ENCODE measurements at places on chromosomes 5 and 9.
A peak's percentile ranks its signal among the peaks of the same experiment; 100 is the strongest.

- DNase-seq = no peak
Measured at GRCh38 chr5:8944005-8944404, 601.9 kb downstream of the SEMA5A start.

DNA sequence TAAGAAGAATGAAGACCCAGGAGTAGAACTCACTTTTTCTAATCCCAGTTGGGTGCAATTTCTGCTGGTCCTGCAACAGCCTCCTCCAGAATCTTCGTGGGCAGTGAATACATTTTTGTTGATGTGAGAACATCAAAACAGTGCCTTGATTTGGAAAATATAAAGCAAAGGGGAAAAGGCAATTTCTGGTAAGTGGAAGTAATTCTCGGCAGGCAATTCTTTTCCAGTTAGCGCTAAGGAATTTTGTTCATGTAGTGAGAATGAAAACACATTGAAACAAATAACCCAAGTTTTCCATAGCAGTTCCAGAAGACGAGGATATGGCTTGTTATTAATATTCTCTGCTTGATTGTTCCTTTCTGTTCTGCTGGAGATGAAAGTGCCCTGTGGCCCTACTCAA is 178.7 kb downstream of the SPATA31D1 start:
- DNase-seq = no peak

DNA sequence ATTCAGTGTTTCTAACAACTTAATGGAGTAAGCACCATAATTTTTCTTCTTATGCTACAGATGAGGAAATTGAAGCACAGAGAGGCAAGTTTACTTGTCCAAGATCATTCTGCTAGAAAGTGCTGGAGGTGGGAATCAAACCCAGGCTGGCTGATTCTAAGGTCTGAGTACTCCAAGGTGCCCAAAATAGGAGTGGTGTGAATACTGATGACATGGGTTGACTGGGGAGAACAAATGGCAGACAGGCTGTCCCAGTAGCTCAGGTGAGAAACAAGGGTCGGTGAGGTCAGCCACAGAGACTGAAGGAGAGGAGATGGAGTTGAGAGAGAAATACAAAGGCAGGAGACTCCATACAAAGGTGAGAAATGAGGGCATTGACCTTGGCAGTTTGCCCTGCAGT is 144.5 kb upstream of the EGFLAM start:
- no peak for DNase-seq

- DNase-seq = no peak
Measured at GRCh38 chr5:88115211-88115610, 153.4 kb downstream of the TMEM161B start.

DNA sequence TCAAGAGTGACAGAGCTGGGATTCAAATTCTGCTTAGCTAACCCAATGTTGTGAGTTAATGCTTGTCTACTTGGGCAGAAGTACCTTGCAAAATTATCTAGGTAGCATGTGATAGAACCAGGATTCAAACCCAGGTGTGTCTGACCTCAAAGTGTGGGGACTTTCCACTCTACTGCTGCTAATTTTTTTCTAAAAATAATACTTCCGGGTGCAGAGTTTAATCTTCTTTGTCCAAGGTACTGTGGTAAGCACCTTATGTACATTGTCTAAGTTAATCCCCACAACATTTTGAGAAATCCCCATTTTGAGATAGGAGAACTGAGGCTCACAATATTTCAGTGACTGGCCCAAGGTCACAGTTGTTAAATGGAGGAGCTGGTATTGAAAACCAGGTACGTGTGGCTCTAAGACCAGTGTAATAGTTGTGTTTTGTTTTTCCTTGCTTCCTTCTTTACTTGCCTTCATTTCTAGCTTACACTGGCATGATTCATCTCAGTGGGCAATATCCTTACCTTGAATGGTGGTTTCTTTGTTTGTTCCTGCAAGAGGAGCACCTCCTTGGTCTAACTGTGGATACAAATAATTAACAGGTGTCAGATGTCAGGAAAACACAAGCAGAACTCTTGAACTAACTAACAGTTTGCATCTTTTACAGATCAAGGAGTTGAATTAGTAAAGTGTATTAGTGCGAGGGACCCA is 7.5 kb downstream of the ALDOB start:
- no peak for DNase-seq

DNA sequence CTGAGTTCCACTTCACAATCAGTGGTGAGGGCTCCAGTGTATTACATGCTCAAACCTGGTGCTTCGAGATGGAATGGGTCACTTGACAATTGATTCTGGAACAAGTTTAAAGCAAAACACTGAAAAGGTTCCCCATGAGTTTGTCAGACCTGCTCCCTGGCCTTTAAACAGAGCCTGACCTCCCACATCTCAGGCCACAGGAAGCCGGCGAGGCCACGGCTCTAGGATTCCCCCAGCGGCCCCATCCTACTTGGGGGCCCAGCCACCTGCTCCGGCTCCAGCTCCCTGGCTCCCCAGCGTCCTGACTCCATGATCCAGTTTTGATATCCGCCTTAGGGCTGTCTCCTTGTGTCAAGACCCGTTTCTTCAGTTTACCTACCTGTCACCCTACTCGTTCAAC is 62.0 kb downstream of the TTLL11 start:
- no peak for DNase-seq

DNA sequence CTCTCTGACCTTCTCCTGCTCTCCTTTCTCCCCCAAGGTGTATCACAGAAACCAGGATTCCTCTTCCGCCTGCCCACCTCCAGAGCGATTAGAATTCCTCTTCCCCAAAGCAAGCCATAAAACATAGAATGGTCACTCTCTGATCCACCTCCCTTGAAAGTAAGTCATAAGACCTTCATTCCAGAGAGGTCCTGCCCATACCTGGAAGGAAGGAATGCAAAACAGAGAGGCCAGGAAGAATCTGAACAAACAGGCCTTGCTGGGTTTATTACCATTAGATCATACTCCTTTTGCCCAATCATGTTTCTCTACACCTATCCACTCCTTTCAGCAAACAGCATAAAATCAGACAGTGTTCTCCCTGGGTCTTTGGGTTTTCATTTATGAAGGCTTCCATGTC is 21.0 kb downstream of the CDKL3 start:
- DNase-seq = peak; percentile 96

DNA sequence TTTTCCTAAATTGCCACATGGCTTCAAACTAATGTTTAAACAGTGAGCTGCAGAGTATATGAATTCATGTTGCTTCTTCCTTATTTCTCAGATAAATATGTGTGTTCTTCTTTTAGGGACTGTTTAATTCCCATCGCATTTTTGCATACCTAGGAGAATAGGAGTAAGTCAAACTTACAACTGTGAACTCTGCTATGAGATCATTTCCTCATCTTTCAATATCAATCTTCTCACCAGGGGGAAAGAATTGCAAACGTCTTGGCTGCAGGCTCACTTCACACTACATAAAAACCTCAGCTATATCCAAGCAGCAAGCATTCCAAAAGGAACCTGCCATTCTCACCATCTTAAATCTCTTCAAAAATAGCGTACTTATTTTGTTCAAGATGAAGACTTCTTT is 271.0 kb downstream of the DNAH5 start:
- DNase-seq = no peak

DNA sequence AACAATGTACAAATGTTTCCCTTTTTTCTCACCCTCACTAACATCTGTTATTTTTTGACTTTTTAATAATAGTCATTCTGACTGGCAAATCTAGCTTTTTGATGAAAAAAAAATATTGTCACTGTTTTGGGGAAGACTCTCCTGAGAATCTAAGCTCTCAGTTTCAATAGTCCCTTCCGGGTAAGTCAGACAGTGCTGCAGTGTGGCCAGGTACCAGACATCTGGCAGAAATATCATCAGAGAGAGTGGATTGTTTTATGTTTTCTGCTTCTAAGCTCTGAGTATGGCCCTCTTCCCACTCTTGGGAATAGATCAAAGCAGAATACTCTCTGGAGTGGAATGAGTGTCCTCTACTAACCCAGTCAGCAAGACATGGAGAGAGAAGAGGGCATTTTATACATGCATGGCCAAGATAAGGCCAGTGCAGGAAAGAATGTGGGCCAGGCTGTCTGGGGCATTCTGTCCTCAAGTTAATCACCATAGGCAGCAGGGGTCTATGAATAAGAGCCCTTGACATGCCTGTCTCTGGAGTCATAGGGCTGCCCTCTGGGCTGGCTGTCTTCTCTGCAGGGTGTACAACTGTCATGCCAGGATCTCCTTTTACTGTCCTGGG is 38.5 kb upstream of the OR2S2 start:
- DNase-seq = peak; percentile 94

GRCh38 chr5:155485386-155485785 is 471.8 kb downstream of the KIF4B start:
- peak; percentile 22 for DNase-seq

DNA sequence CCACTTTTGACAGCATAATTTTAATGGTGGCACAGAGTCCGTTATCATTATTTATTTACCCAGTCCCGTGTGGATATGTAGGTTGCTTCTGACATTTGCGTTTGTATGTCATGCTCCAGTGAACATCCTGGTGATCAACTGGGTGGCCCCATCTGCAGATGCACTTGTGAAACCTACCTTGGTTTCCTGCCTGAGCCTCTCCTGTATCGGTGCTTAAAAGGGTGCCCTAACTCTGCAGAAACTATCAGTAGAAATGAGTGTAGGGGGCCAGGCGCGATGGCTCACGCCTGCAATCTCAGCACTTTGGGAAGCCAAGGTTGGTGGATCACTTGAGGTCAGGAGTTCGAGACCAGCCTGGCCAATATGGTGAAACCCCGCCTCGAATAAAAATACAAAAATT is 92.1 kb upstream of the IER5L start:
- DNase-seq = no peak

DNA sequence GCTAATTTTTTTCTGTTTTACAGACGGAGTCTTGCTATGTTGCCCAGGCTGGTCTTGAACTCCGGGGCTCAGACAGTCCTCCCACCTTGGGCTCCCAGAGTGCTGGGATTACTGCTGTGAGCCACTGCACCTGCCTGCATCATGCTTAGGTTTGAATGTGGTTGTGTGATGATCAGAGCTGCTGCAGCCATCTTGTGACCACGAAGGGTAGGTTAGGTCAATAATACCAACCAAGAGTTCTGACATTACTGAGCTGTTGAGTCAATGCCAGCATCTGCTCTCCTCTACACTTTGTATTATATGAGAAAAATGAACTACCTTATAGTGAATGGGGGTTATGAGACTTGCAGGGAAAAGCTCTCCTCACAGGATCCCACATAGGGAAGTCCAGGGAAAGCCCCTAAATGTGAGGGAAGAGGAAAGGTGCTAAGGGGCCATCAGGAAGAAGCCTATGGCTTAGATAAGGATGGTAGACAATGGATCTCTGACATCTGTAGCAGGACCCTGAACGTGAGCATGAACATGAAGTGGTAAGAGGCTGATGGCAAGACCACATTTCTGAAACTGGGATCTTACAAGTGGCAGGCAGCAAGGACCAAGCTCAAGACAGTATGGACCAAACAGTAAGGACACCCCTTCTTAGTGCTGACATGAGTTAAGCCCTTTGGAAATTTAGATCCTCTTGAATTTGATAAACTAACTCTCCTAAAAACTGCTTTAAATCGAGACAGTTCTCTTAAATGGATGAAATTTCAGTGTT is 75.7 kb upstream of the ZNF169 start:
- no peak for DNase-seq

DNA sequence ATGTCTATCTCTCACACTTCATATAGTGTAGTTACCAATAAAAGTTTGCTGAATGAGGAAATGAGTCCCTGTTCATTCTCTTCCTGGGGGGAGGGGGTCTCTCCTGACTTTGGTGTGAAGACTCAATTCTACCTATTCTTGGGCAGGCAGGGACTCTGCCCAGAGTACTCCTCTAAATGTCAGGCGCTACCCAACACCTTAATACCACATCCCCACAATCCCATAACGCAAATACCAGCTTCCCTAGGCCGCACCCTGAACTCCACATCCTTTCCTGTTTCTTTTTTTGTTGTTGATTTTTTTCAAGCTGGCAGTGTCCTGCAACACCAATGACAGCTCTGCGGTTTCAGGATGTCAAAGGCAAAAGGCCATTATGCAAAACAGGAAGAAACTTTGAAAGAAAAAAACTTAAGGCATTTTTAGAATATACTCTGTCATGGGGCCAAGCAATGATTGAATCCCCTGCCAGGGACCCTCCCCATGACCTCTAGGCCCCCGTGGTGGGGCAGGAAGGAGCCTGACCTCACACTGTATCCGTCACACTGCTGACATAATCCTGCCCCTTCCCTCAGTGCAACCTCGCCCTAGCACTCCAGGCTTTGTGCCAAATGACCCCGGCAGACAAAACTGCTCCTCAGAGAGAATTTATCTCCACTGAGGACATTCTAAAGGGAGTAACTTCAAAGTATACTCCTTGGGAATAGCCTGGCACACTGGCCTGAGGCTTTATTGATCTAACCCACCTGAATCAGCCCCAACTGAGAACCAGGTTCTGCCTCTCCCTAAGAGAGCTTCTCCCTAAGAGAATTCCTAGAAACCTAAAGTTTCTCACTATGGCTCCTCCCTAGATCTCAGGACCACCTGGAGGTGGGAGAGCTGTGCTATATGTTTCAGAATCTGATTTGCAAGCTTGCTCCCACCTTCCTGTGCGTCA is 8.0 kb downstream of the B4GALT1 start:
- DNase-seq = peak; percentile 23

DNA sequence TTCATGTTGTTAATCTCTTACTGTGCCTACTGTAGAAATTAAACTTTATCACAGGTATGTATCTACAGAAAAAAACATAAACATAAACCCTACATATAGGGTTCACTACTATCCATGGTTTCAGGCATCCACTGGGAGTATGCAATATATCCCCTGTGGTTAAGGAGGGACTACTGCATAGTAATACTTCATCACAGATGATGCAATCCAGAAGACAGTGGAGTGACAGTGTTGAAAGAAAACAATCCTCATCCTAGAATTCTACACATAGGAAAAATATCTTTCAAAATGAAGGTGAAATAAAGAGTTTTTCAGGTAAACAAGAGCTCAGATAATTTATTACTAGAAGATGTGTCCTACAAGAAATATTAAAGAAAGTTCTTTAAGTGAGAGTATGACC is 105.9 kb downstream of the HOMER1 start:
- no peak for DNase-seq

DNA sequence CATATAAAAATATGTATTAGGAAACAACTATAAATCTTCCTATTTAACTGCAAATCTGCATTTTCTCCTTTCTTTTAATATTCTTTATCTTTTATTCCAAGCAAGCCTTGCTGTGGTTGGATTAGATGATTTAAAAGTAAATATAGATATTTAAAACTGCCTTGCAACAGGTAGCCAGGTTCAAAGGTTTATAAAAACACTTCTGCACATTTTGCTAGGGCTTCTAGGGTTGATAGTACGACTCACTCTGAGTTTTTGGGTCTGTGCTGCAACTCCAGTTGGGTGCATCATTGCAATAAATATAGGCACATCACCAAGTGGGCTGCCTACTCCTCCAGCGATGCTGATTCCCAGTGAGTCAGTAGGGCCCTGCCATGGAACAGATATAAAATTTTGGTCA is 167.7 kb downstream of the MPDZ start:
- no peak for DNase-seq
